ENCODE measurements at places on chromosomes 13 and 19.

- no peak for DNase-seq
Observed at GRCh38 chr19:31232180-31232579, 117.1 kb downstream of the TSHZ3 start.

- no peak for DNase-seq
Observed at GRCh38 chr19:11400798-11401197, 16.7 kb upstream of the EPOR start.

DNA sequence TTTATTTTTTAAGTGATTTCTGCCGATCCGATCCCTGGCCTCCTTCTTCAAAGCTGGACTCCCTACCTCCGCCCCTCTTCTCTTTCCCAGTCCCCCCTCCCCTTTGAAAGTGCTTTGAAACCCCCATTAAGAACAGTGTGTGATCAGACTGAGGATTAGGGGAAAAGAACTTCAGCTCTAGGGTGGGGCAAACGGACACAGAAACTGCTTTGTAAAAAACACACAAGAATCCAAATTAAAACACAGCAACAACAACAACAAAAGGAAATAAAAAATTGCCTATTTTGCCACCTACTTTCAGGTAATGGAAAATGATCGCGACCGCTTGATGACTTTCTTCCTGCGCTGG is 1.4 kb downstream of the SPRY2 start:
- DNase-seq = no peak

- no peak for DNase-seq
Observed at GRCh38 chr19:34493649-34494044, 12.1 kb downstream of the WTIP start.

GRCh38 chr13:112880976-112881540 is 88.0 kb upstream of the MCF2L start:
- DNase-seq = no peak

GRCh38 chr19:58040751-58041525 is 7.1 kb downstream of the ZSCAN1 start:
- no peak for DNase-seq

- no peak for DNase-seq
Observed at GRCh38 chr13:76656056-76656455, 230.1 kb downstream of the KCTD12 start.

DNA sequence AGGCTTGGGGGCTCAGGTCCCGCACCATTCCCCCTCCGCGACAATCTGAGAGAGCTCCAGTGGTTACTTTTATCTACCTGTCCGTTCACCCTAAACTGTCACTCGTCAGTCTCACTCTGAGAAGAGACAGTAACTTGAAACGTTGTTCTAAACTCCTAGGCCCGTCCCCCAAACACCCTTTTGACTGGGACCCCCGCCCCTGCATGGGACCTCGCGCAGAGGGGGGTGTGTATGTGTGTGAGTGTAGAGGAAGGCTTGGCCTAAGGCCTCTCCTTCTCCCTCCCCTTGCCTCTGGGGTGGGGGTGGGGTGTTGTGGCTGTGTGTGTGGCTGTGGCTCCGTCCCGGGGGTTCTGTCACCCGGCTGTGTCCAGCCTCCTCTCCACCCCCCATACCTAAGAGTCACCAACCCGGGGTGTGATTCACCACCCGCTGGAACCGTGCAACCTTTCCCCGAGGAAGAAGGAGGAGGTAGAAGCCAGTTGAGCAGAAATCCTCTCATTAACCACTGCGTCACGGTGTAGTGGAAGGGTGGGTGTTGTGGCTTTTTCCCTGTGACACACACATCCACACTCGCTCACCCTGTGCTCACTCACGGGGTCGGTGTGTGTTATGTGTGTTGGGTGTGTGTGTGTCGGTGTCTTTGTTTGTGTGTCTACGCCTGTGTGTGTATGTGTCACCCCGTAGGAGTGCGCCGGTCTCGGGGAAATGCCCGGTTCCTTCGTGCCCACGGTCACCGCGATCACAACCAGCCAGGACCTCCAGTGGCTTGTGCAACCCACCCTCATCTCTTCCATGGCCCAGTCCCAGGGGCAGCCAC is 2.4 kb downstream of the FOSB start:
- no peak for DNase-seq

GRCh38 chr13:46675016-46675415 is 121.9 kb downstream of the ESD start:
- no peak for DNase-seq

- no peak for DNase-seq
Observed at GRCh38 chr13:99421271-99421670, 80.0 kb upstream of the TM9SF2 start.

DNA sequence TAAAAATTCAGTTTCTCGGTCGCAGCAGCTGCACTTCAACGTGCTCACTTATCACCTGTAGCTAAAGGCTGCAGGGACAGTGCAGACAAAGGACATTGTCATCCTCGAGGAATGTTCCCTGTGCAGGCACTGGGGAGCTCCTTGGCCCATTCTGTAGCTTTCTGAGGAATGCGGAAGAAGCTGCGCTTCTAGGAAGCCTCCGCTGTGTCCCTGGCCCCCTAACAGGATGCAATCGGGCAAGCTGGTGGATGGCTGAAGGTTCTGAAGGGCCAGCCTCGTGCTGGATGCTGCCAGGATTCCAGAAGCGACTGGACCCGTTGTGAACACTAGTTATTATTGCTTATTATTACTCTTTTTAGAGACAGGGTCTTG is 8.1 kb downstream of the ANO8 start:
- DNase-seq = no peak

DNA sequence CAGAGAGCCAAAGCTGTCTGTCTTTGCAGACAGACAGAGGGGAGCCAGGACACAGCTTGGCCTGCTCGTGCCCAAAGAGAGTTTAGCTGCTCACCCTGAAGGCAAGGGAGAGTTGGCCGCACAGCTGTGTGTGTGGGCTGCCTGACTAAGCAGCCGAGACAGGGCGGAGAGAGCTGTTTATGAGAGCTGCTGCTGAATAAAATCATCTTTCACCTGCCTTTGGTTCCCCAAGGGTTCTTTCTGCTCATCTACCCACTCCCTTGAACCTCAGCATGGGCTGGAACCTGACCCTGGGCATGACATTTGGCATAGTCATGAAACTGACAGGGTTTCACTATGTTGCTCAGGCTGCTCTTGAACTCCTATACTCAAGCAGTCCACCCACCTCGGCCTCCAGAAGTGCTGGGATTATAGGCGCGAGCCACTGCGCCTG is 98.2 kb downstream of the RBM26 start:
- no peak for DNase-seq

- DNase-seq = no peak
Observed at GRCh38 chr13:36921631-36922301, 1.7 kb upstream of the SMAD9 start.

GRCh38 chr13:65562305-65562704 is 1667.8 kb downstream of the PCDH9 start:
- DNase-seq = no peak

Data from omental fat pad (tissue), 4 donors.